ENCODE measurements at places on chromosomes 2 and 18.

GRCh38 chr2:238240757-238241711 lies 1.2 kb upstream of the HES6 start:
- DNase-seq = no peak

DNA sequence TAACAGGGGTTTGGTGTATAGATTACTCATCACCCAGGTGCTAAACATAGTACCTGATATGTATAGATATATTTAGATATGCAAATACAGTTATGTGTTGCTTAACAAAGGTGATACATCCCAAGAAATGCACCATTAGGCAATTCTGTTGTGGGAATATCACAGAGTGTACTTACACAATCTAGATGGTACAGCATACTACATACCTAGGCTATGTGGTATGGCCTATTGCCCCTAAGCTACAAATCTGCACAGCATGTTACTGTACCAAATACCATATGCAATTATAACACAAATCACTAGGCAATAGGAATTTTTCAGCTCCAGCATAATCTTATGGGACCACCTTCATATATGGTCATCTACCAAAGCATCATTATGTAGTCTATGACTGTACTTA lies 43.5 kb upstream of the NPAS2 start:
- no peak for DNase-seq

DNA sequence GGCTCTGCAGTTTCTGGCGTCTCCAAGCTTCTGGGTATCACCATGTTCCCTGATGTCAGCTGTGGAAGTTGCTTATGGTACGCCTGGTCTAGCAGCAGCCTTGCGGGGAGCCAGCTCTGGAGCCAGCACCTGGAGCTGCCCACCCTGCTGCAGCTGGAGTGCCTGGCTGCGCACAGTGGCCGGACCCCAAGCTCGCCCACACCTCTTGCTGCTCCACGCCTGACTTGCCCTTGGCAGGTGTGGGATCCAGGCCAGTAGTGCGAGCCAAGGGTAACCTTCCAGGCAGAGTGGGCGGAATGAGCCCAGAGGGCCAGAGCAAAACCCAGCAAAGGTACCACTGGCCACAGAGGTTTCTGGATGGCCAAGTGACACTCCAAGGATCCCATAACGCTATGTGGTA lies 13.2 kb upstream of the EML6 start:
- no peak for DNase-seq

DNA sequence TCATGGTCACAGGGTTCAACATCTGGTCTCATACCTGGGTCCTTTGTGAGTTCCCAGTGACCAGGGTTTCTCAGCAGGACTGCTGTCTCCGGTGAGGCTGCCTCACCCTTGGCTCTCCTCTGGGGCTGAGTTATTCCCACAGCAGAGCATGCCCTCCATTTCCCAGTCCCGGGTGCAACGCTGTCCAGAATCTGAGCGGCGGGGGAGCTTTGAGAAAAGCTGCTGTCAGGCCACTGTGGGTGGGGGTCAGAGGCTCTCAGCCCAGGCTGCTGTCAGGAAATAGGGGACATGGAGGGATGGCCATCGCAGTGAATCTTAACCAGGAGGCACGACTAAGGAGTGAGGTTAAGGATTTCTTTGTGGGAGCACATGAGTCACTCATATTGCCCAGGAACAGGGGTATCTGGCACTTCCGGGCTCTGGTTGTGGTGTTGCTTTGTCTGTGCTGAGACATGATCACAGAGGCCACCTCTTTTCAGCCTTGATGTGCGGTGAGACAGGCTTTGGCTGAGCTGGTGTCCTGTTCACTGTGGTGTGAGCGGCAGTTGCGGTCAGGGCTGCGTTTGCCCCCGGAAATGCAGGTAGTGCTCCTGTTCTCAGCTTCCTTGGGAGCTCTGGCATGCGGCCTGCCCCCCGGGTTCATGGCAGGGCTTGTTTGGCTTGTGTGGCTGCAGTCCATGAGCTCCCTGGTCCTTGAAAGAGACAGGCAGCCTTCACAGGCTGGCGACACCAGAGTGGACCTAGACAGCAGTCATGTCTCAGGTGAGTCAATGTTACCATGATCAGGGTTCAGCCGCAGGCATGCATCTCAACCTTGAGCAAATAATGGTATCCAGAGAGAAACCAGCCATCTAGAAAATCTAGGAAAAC lies 310.7 kb upstream of the MYT1L start:
- DNase-seq = no peak

DNA sequence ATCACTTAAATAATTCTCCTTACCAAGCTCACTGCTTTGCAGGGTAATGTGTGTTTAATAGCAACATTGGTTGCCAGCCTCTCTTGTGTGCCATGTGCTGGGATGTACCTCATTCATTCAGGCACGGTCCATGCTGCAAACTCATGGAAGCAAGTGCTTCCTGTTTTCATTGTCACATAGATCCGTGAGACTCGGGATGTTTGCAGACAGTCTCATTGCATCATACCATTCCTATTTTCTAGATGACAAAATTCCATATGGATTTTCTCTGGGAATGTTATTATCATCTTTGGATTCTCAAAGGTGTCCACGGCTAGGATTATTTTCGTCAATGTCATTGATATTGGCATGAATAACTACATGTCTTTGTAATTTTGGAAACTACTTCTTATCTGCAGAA lies 60.0 kb upstream of the HDAC4 start:
- no peak for DNase-seq

DNA sequence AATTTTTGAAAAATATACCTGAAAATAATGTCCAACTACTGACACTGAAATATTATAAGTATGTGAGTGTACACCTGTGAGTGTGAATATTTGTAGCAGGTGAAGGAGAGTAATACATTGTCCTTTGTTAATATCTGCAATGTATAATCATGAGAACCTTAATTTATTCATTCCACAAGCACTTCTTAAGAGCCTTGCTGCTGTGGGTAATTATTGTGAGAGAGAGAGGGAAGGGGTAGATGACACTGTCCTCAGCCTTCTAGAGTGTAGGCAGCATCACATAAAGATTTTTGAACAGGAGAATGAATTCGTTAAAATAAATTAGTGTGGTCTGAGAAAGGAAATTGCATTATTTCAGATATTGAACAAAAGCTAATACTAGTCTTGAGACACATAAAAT lies 157.2 kb downstream of the MAP2 start:
- no peak for DNase-seq

DNA sequence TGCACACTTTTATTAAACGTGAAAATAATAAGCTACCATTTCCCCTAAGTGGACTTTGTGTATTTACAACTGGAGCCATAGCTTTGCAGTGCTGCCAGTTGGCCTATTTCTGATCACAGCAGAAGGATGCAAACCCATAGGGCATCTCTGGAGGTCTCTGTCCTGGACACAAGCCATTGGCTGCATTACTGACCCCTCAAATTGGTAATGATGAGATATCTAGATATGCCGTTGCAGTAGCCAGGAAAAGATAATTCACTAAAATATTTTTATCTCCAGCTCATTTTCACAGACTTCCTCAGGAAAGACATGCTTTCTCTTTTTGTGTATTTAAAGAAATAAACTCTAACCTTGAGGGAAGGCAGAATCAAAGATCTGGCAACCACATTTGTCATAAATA lies 182.5 kb downstream of the TDRD15 start:
- no peak for DNase-seq

- no peak for DNase-seq
These were observed 504.0 kb downstream of the PLCL1 start for GRCh38 chr2:198308368-198308767.

Data from stimulated activated CD8-positive, alpha-beta memory T cell treated with anti-CD3 and anti-CD28 coated beads, Interleukin-4, amount 100 ng/mL, for 4 hours (primary cell).